ENCODE measurements at places on chromosomes 7 and 10. TPM values are rescaled to one million over a fixed set of nuclear protein-coding genes. Genes with fewer than 3 reads are reported as not detected.

- peaks cover 10% of the 10 kb centered on the region for H3K4me1 ChIP-seq
- no peaks in the 10 kb centered on the region for H3K27me3 ChIP-seq
- no peak for DNase-seq
- H3K27ac ChIP-seq: peak overlapping the region; percentile 47
- H3K4me3 ChIP-seq: peak overlapping the region; percentile 53
- no peaks in the 10 kb centered on the region for H3K36me3 ChIP-seq
Measured at GRCh38 chr7:2559283-2559950, 638 bp downstream of the IQCE start.

DNA sequence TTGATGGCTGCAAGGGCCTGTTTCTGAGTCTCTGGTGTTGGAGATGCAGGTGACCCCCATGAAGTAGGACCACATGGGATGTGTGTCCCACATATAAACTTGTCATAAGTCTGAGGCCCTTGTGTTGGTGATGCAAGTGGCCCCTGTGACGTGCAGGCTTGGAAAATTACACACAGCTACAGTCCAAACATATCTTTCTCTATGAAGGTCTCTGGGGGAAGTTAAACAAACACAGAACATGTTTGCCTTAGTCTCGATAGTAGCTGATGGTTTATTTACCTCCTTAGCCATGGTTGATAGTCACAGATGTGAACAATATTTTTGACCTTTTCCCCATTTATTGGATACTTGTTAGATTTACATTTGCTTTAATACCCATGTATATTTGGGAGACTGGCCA is 64.7 kb downstream of the ADCY1 start:
- H3K27ac ChIP-seq: no peak overlapping the region
- no peaks in the 10 kb centered on the region for H3K36me3 ChIP-seq

- H3K27ac ChIP-seq: no peak overlapping the region
- DNase-seq: no peak
- H3K4me1 ChIP-seq: peaks cover 14% of the 10 kb centered on the region
- no peaks in the 10 kb centered on the region for H3K36me3 ChIP-seq
- no peak overlapping the region for H3K4me3 ChIP-seq
Measured at GRCh38 chr7:102284891-102285539, 1.7 kb upstream of the SH2B2 start.

DNA sequence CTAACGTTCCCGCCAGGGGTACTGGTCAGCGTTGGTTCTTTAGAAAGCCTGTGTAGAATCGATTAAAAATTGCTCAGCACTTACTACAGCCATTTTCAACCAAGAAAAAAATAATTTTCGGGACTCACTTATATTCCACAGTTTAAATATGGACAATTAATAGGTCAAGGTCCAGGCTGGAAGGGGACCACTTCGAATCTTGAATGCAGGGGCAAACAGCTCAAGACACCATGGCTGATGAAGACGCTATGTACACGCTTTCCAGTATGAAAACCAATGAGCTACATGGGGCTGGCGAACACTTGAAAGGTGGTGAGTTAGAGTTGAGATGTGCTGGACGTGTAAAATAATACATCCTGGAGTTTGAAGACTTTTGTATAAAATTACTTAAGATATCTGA is 87.2 kb downstream of the PRKCQ start:
- H3K27ac ChIP-seq: peak overlapping the region; percentile 79
- peak overlapping the region; percentile 38 for H3K4me3 ChIP-seq

DNA sequence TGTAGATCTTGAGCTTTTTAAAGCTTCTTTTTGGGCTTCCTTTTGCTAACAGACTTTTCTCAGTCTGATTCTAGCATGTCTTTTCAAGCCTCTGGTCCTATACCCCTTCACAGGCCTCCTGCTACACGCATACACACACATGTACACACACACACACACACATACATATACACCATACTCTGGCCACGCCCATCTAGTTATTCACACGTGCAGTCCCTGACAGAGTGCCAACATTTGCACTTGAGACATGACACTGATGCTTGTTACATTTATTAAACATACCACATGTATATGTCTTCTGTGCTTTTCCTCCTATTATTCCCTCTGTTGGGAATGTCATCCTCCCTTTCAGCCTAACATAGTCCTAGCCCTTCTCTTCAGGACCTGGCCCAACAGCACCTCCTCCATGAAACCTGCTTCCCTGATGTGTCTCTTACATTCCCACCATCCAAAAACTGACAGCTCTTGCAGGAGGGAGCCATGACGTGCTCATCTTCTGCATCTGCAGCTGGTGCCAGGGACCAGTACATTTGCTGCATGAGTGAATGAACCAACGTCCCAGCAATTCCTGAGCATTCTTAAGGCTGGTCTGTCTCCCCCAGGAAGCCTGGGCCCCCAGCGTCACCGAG is 222.1 kb downstream of the ARHGAP12 start:
- peaks cover 12% of the 10 kb centered on the region for H3K4me1 ChIP-seq
- H3K4me3 ChIP-seq: no peak overlapping the region
- no peak for DNase-seq
- no peaks in the 10 kb centered on the region for H3K27me3 ChIP-seq
- H3K27ac ChIP-seq: no peak overlapping the region

The TMEM72 gene
- total RNA-seq: not detected

The LRRC17 gene
- not detected for total RNA-seq

GRCh38 chr7:25261545-25262140 is 33.4 kb upstream of the NPVF start:
- H3K36me3 ChIP-seq: no peaks in the 10 kb centered on the region
- H3K4me3 ChIP-seq: peak overlapping the region; percentile 14
- no peak for DNase-seq
- H3K27ac ChIP-seq: no peak overlapping the region

DNA sequence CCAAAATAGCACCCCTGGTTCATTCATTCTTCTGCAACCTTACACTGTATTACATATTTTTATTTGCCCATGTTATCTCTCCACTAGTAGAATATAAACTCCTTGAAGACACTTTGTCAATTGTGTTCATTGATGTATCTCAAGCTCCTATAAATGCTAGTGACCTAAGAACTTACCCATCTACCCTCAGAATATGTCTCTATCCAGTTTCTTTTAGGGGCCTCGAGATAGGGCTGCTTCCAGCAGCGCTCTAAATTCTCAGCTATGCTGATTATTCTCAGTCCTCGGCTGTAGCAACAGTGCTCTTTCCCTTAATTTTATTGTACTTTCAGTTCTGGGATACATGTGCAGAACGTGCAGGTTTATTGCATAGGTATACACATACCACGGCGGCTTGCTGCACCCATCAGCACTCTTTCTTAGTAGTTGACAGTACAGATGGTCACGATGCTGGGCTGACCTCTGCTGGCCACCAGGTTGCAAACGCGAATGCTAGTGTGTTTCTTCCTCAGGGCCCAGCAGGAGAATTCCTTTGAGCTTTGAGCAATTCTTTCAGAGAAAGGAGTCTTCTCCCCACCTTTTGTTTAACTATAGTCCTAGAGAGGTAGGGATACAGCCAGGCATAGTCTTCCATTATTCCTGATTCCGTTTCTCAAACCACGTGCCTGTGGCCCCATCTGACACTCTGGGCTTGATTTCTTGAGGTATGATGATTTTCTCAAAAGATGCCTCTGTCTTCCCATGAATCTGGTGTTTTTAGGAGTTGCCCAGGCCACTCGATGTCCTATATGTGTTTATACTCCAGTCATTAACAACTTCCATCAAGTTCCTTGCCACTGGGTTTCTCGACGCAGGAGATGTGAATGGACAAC is 49.1 kb upstream of the CDC14C start:
- H3K4me1 ChIP-seq: no peaks in the 10 kb centered on the region
- no peak overlapping the region for H3K27ac ChIP-seq
- DNase-seq: no peak
- H3K4me3 ChIP-seq: no peak overlapping the region

- DNase-seq: no peak
- H3K4me3 ChIP-seq: peak overlapping the region; percentile 81
- peaks cover 32% of the 10 kb centered on the region for H3K4me1 ChIP-seq
Measured at GRCh38 chr10:110208614-110209453, 1.4 kb downstream of the MXI1 start.

The CDHR3 gene
- total RNA-seq: 0.55 TPM

GRCh38 chr7:92840316-92840715 is 3.9 kb upstream of the CDK6 start:
- no peak overlapping the region for H3K27ac ChIP-seq
- no peak for DNase-seq
- no peaks in the 10 kb centered on the region for H3K27me3 ChIP-seq

The ZNF853 gene
- total RNA-seq: 4.5 TPM

The ABHD11 gene
- total RNA-seq: 26.5 TPM

The PPA1 gene
- total RNA-seq: 358 TPM

GRCh38 chr7:157520249-157520648 is 183.4 kb downstream of the DNAJB6 start:
- H3K4me1 ChIP-seq: no peaks in the 10 kb centered on the region
- no peak overlapping the region for H3K27ac ChIP-seq
- H3K27me3 ChIP-seq: no peaks in the 10 kb centered on the region
- H3K4me3 ChIP-seq: no peak overlapping the region
- no peaks in the 10 kb centered on the region for H3K36me3 ChIP-seq

- no peaks in the 10 kb centered on the region for H3K27me3 ChIP-seq
- H3K4me1 ChIP-seq: no peaks in the 10 kb centered on the region
- H3K36me3 ChIP-seq: no peaks in the 10 kb centered on the region
- H3K4me3 ChIP-seq: no peak overlapping the region
- no peak for DNase-seq
Measured at GRCh38 chr7:12794722-12795302, 107.4 kb downstream of the ARL4A start.

DNA sequence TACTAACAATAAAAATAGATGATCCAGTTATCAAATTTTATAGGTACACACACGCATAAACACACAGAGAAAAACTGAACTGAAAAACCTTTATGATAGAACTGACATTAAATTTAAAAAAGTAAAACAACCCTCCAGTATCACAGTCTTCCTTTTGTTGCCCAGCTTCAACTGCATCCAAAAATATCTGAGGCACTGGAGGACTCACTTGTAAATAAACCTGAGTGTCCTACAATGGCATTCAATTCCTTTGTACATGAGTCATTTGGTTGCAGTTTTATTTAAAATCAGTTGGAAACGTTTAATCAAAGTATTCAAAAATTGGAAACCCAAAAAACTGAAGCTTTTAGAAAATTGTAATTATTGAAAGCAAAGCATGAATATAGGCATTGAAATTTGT is 265.2 kb upstream of the CSTF2T start:
- H3K27me3 ChIP-seq: no peaks in the 10 kb centered on the region
- no peak overlapping the region for H3K4me3 ChIP-seq
- H3K36me3 ChIP-seq: no peaks in the 10 kb centered on the region
- DNase-seq: no peak
- H3K4me1 ChIP-seq: no peaks in the 10 kb centered on the region

DNA sequence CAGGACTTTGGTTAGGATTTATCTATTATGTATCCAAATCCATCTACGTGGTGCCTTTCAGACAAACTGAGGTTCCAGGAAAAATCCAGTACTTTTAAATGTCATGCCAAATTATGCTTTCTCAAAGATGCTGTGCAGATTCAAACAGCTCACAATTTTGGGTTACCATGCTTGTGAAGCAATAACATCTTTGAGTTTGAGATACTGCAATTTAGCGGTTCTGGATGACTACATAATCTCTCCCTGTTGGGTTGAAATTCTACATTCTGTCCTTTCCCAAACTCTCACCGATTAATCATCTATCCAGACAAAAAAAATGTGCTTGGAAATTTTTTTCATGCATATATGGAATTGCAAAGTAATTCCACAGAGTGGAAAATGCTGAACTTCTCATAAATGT is 3.5 kb downstream of the RHOBTB1 start:
- no peak overlapping the region for H3K4me3 ChIP-seq
- H3K27ac ChIP-seq: no peak overlapping the region
- peaks cover 25% of the 10 kb centered on the region for H3K27me3 ChIP-seq
- H3K4me1 ChIP-seq: peaks cover 15% of the 10 kb centered on the region
- no peak for DNase-seq
- no peaks in the 10 kb centered on the region for H3K36me3 ChIP-seq

GRCh38 chr10:97685395-97685958 is 1.6 kb downstream of the AVPI1 start:
- no peaks in the 10 kb centered on the region for H3K36me3 ChIP-seq
- H3K27me3 ChIP-seq: no peaks in the 10 kb centered on the region
- DNase-seq: no peak
- H3K4me3 ChIP-seq: peak overlapping the region; percentile 4
- H3K4me1 ChIP-seq: peaks cover 26% of the 10 kb centered on the region
- peak overlapping the region; percentile 31 for H3K27ac ChIP-seq

GRCh38 chr7:132379292-132379691 is 197.0 kb downstream of the PLXNA4 start:
- H3K27me3 ChIP-seq: no peaks in the 10 kb centered on the region
- no peak for DNase-seq
- H3K4me1 ChIP-seq: no peaks in the 10 kb centered on the region
